ENCODE measurements at places on chromosomes 2 and 18.

DNA sequence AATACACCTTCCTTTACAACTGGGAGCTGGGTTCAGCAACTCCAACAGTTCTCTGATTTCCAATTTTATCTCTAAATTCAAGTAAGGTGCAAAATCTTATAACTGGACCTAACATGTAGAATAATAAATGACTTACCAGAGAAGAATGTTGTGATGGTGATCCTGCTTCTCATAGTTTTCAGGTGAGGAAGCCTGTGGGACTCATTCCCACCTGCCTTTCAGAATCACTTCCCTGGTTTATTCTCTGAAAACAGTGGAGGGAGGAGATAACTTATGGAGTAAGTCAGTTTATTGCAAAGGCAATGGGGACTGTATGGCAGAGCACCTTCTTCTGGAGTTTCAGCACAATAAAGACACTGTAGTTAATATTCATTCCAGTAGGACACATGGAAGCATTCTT lies 1188.2 kb upstream of the FAM98A start:
- DNase-seq = no peak

DNA sequence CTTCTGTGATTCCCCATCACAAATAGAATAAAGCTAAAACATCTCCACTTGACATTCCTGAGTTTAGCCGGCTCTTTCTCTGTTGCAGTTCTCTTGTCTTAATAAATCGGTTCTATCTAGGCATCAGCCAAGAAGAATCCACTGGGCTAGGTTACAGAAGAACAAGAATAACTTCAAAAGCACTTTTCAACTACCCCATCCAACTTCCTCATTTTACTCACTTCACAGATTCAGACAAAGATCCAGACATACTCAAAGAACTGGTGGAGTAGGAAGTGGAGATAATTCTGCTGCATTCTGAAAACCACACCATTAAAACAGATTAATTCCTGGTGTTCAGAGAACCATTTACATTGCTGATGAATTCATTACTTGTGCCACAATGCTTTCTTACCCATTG lies 9.6 kb upstream of the ALPK2 start:
- DNase-seq = no peak

DNA sequence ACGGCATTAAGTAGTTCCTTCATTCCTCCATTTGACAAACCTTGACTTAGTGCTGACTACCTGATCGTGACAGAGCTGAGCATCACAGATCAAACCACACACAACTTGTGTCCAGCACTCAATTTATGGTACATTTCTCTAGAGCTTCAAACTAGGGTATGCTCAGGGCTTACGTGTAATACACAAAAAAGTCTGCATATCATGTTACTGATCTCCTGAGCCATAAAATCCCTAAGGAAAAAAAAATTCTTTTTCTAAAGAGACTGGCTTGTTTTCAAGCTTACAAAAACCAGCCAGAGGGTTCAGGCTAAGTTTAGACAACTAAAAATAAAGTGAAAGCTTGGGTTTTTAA lies 88.0 kb upstream of the ALKAL2 start:
- no peak for DNase-seq

DNA sequence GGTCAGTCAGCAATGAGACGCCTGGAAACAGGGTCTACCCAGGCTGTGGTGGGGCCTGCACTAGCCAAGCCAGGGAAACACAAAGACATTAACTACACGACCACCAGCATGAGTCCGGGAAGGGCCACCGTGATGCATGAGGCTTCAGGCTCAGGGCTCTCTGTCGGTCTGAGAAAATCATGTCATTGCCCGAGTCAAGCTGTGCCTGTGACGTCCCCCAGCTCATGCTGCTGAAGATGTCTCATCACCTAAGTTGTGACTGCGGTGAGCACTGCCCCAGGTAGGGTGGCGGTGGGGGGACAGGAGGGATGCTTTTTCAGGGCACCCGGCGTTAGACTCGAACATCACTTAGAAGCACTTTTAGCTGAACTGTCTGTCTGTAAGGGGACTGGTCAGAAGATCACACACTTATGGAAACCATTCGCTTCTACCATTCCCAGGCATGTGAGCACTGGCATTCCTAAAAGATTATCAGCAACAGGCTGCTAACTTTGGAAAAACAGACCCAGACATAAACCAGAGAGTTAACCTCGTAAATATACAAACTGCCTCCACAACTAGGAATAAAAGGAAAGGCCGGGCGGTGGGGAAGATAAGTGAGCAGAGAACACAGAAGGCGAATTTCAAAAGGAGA lies 234.5 kb downstream of the HDAC4 start:
- DNase-seq = no peak

DNA sequence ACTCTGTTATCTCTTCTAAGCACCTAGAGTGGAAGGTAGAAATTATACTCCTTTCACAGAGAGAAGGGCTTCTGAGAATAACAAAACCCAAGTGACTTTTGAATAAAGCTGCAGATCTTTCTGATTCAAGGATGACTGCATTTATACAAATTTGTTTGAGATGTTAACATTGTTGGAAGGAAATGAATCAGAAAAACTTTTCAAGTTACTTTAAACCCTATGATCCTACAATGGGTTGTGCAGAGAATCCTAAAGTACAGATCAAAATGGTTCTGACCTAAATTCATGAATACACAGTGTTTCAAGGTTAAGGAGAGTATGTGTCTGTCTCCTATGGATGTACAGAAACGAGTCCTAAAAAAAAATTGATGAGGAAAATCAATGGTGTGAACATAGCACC lies 1.8 kb downstream of the RFTN2 start:
- no peak for DNase-seq

DNA sequence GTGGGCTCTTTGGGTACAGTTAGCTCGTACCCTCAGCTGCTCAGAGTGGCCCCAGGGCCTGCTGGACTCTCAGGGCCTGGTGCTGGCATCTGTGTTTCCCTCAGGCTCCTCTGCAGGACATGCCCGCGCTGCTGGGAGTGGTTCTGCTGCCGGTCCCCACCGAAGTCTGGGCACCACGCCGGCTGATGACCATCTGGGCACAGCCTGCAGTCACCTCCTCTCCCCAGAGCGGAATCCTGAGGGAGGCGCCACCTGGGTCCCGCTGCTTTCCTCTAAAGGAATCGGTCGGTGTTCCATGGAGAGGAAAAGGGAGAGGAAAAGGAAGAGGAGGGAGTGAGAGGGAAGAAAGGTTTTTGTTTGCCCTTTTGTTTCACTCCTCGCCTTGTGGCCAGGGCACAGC lies 43.6 kb downstream of the MC2R start:
- DNase-seq = no peak

DNA sequence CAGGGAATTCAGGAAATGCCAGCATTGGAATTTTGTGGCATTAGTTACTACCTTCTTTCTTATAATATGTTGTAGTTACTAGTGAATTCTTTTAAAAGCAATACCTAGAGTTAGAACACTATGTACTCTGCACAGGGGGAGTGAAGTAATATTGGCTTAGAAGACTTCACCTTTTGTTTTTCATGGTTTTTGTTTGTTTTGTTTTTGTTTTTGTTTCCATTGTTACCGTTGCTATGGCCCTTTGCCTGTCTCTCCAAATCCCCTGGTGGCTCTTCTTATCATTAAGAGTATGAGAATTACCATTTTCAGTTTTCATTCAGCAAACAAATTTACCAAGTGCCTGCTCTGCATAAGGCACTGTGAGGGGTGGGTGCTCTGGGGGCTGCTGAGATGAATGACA lies 160.1 kb downstream of the HAUS1 start:
- no peak for DNase-seq

GRCh38 chr2:71671203-71671854 lies 218.0 kb downstream of the DYSF start:
- DNase-seq = no peak

- DNase-seq = no peak
Measured at GRCh38 chr2:37654419-37654818, 17.0 kb downstream of the CDC42EP3 start.

- no peak for DNase-seq
Measured at GRCh38 chr18:910247-910646, 5.6 kb downstream of the ADCYAP1 start.

DNA sequence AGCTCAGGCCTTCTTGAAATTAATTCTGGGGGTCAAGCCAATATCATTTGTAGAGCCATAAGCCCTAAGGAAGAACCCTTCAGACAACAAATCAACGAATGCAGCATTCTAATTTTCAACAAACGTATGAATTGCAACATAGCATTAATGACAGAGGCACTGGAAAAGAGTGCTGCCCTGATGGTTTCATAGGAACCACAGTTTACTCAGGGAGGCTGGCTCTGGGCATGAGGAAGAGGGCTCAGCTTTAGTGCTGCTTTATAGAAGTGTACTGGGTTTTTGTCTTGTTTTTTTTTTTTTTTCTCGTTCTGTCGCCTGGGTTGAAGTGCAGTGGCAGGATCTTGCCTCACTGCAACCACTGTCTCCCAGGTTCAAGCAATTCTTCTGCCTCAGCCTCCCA lies 36.1 kb upstream of the CAB39 start:
- DNase-seq = no peak

DNA sequence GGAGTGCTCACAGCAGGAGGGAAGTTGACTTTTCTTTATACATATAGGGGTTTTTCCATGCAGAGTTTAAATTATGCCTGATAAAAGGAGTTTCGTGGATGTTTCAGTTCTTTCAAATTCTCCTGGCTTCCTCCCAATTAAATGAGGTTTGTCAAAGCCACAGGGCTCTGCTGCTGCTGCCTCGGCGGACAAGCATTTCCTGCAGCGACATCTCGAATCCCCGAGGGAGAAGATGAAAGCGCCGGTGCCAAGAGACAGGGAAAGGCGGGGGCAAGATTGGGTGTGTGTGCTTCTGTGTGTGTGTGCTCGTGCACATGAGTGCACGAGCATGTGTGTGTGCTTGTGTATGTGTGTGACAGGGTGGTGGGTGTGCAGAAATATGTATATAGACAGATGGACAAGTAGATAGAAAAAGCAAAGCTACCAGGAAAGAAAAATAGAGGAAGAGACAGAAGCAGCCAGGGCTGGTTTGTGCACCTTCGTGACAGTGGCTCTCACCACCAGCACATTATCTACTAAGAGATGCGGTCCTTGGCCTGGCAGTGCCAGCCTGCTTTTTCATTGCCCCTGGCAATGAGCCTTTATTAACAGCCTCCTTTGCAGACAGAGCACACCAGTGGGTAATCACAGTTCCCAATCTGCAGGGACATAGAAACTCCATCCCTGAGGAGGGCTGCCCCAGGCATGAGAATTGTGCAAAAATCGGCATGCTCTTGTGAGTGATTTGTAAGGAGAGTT lies 76.2 kb downstream of the CDK15 start:
- no peak for DNase-seq

- DNase-seq = no peak
Measured at GRCh38 chr2:128286011-128286721, 32.5 kb downstream of the HS6ST1 start.

GRCh38 chr2:151766437-151767153 lies 32.3 kb upstream of the NEB start:
- DNase-seq = no peak

- no peak for DNase-seq
Measured at GRCh38 chr2:119206201-119206600, 17.4 kb upstream of the STEAP3 start.

GRCh38 chr18:13099113-13099512 lies 108.0 kb downstream of the CEP192 start:
- DNase-seq = no peak

- no peak for DNase-seq
Measured at GRCh38 chr2:101036562-101036961, 34.5 kb downstream of the RPL31 start.

DNA sequence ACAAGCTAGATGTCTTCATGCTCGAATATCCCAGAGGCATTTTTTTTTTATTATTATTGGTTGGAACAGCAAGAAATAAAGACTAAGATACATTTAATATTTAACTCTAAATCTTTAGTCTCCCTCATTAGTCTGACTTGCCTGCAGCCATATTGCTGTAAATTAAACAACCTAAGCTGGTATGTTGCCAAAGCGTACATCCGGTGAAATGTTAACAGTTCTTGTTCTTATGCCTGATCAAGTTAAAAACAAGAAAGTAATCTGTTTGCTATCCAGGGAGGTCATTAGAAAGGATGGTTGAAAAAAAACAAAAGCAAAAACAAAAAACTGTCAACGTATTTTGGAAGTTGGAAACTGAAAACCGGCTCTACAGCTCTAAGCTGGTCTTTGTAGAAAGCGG lies 125.9 kb upstream of the NABP1 start:
- DNase-seq = no peak

- no peak for DNase-seq
Measured at GRCh38 chr18:58645398-58645797, 16.5 kb upstream of the ALPK2 start.

DNA sequence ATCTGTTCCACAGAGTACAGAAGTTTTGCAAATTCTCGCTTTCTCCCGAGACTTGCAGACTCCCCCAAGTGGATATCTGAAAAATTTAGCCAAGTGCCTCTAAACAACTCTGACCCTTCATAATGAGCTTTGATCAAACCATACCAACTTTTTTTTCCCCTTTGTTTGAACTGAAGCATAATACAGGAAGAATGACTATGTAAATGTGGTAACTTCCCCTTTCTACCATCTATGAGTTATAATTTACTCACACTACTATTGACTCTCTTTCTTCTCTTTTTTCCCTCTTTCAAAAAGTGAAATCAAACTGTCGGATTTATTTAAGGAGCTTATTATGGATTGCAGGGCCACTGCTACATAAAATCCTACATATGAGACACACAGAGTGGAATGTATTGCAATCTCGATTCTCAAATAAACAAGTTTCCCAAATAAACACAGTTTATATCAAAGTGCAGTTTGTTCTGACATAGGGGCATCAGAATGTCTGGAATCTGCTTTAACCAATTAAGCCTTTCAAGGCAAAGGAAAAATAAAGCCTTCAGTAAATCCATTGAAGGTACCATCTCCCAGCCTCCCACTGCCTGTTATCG lies 1.4 kb upstream of the ZNF804A start:
- DNase-seq = no peak

DNA sequence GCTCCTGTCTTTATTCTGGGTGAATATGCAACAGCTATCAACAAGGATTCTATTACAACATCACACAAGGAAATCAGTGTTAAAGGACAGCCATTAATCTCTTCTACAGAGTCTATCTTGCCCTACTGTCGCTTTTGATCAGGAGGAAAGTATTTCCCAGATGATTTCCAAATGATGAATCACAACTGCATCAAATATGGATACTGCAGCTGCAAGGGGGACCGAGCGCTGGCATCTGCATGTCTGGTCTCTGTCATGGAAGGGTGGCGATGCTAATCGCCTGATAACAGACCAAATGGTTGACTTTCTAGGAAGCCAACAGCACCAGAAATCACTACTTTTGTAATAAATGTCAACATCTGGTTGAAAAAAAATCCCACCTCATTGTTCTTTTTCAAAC lies 21.2 kb upstream of the OR6B3 start:
- no peak for DNase-seq

DNA sequence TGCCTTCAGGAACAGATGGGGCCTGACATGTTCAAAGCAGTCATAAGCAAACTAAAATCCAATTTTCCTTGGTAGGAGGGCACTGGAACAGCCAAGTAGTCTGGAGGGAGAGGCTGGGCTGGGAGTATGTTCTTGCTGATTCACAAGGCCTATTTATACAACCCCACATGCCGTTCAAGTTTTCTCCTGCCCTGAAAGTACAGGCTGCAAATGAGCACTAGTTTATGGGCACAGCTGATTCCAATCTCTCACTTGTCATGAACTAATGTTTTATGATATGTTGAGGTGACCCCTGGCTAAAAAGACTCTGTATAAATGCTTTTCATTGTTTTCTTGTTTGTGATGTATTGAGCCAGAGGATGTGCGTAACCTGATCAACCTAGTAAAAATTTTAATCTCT lies 183.4 kb upstream of the SRD5A2 start:
- DNase-seq = no peak
